ENCODE measurements at places on chromosomes 1 and 21. TPM values are rescaled to one million over a fixed set of nuclear protein-coding genes. Genes with fewer than 3 reads are reported as not detected.

Gene CFAP141
- not detected for total RNA-seq

Gene SPRR2G
- total RNA-seq, result not detected

Gene TMPRSS2
- total RNA-seq, result 1.9 TPM

Gene S100A7A
- not detected for total RNA-seq

Gene PAQR6
- 4.6 TPM for total RNA-seq
